CD4-positive, alpha-beta T cell (primary cell): ENCODE measurements at places on chromosomes 7 and 10.
A peak's percentile ranks its signal among the peaks of the same experiment; 100 is the strongest.

GRCh38 chr7:74362266-74362665, 73.1 kb downstream of the CLIP2 start:
- no peak for DNase-seq

GRCh38 chr10:15879663-15880062, 19.4 kb upstream of the MINDY3 start:
- no peak for DNase-seq

DNA sequence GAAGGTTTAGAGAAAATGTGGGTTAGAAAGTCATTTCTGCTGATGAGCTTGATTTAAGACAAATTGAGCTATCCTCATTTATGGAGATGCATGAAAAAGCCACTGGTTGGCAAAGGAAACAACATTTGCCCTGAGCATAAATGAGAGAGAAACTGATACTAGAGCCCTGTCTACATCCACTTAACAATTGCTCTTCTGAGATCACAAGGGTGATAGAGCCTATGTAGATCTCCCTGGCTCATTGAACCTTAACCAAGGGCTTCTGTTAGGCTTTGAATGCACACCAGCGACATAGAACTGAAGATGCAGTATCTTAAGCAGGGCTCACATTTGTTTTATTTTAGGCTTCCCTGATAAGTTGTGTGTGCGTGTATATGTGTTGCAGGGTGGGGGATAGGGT, 35.0 kb downstream of the GPR141 start:
- no peak for DNase-seq

DNA sequence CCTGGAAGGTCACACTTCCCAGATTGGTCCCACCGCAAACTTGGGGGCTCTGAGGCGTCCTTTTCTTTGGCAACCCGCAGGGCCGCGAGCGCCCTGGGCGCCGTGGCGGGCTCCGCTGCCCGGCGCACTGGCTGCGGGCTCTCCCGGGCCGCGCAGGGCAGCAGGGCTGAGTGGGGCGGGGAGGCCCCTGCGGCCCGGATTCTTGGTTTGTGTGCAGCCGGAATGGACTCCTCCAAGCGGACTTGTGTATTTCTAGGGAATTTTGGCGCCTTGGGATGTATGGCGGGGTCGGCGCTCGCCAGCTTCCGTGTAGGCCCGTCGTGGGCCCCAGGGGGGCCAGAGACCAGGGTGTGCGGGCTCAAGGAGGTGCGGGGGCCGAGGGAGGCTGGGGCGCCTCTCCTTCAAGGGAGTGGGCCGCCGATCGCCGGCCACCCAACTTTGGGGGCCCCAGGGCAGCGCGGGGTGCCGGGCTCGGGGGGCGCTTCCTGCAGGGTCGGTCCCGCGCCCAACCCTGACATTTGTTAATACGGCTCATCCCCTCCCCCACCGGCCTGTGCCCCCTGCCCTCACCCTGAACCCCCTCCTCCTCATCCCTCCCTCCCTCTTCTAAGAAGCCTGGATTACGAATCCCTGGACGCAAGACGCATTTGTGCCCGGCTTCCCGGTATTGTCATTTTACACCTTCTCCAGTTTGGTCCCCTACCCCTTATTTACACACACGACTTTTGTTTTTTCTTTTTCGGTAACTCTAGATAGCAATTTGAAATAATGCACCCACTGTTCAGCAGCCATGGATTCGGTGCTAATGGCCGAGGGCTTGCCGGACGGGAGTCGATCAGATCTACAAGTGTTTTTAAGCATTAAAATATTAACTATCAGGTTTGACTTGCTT, 2.5 kb downstream of the TCF7L2 start:
- no peak for DNase-seq

DNA sequence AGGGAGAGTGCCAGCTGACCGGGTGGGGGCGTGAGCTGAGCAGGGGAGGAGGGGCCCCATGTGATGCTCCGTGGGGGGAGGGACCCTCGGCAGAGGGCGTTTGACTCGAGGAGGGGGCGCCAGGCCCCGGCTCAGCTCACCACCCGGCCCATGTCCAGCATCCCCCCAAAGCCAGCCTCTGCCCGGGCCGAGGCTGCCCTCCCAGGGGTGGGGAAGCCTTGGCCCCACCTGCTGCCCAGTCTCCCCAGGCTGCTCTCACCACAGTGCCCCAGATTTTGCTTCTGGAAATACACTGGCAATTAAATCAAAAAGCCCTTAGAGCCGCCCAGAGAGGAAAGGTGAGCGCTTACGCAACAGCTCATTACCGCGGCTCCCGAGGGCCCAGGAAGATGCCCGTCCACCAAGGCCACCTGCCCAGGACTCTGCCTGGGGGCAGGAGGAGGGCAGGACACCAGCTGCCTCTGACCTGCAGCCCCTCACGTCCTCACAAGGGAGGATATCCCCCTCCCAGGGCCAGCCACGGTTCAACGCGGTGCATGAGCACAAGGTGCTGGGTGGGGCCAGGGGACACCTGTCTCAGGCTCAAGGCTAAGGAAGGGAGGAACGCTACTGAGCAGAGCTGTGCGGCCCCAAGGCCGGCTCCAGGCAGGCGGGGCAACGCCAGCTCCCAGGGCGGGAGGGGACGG, 70.0 kb upstream of the INPP5A start:
- DNase-seq: no peak

GRCh38 chr7:154569916-154570315, 433.0 kb downstream of the PAXIP1 start:
- no peak for DNase-seq

GRCh38 chr7:67858931-67859330, 862.3 kb downstream of the TYW1 start:
- DNase-seq: no peak

GRCh38 chr10:7763929-7764328, 23.9 kb downstream of the KIN start:
- no peak for DNase-seq

DNA sequence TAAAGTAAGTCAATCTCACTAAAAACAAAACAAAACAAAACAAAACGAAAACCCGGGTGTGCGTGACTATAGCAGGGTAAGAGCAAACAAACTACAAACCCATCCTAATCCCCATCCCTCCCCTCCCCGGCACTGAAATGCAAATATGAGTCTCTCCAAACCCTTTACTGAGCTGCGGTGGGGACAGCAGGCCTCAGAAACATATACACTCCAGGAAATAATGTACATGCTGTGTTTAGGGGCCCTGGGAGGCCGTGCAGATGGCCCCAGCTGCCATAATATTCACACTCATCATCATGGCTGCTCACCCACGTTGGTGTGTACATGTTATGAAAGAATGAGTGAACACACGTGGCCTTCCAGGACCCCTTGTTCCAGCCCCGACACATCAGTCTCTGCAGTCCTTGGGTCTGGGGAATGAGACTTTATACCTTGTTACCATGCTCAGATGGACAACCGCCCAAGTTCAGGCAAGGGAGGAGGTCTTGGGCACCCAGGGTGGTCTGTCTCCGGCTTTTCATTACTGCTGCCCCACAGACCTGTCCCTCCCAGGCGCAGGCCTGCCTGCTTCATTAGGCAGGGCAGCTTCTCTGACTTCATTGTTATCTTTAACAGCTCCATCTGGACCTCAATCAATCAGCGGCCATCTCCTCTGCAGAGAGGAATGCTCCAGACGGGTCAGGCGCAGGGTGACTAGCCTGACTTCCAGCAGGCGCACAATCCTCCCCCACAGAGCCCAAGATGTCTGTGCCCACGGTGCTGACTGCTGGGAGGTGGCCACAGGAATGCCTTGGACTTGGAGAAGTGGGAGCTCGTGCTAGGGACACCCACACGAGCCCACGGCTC, 20.6 kb downstream of the HSPA12A start:
- no peak for DNase-seq

- DNase-seq: no peak
These were observed 51.1 kb downstream of the EXOC4 start for GRCh38 chr7:133303931-133304330.

DNA sequence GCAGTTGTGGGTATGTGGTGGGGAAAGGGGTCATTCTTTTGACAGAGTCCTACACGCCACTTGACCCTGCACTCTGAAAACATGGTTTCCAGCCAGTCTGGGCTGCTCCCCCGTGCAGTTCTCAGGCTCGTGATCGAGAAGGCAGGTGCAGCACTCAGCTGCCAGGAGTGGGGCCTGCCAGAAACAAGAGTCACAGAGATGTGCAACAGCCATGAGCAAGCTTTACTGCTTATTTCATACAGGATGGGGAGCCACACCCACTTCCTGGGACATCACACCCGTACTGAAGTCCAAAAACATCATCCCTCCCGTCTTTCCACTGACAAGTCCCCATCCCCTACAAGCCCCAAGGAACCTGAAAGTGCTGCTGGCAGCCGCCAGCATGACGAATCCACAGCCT, 9.3 kb downstream of the ATG9B start:
- peak; percentile 39 for DNase-seq

- no peak for DNase-seq
These were observed 91.4 kb downstream of the TPST1 start for GRCh38 chr7:66296557-66296956.

DNA sequence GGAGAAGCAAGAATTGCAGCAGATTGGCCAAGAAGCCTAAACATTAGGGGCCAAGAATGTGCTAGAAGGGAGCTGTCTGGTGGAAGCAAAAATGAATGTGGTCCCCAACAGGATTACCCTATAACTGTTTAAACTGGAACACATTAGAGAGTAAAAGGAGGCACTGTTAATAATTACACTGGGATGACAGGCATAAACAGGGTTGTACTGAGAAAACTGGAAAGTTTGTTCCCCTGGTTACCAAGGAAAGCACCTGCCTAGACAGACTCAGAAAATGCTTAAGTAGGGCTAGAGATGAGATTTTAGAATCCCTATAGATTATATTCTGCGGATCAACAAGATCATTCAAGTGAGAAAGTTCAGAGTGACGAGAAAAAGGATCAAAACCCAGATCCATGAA, 100.8 kb downstream of the CTTNBP2 start:
- no peak for DNase-seq

DNA sequence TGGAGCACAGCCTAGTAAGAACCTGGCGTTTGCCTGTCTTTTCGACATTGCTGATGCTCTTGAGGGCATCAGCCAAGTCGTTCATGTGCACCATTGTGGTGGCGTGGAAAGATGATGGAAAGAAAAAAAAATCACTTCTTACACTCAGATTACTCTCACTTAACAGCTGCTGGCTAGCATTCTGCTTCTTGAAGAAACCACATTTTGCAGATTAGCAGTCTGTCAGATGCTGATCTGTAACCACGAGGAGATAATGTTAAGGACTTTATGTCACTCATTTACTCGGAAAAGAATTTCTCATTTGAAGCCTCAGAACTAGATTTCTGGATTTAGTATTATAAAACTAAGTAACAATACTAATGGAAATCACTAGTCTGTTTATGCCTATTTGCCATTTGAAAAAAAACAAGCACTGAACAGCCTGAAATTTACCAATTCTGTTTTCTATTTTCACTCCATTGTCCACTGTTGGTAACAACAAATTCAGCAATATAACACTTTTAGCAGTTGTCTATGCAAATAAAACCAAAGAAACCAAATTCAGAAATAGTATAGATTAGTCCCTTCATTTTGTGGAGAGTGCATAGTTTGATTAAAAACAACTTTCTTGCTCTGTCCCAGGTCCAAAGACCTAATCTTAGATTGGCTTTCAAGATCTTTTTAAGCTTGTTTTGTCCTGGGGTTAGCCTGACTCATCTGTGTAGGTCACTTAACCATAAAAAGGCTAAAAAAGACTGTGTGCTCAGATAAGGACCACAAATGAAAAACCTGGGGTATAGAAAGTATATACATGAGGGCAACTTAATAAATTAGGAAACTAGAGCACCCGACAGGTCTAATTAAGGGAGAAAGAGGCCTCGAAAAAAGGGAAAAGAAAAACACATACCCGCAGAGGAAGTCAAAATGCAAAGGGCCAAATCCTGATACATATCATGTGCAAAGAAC, 67.5 kb downstream of the NT5C2 start:
- no peak for DNase-seq

DNA sequence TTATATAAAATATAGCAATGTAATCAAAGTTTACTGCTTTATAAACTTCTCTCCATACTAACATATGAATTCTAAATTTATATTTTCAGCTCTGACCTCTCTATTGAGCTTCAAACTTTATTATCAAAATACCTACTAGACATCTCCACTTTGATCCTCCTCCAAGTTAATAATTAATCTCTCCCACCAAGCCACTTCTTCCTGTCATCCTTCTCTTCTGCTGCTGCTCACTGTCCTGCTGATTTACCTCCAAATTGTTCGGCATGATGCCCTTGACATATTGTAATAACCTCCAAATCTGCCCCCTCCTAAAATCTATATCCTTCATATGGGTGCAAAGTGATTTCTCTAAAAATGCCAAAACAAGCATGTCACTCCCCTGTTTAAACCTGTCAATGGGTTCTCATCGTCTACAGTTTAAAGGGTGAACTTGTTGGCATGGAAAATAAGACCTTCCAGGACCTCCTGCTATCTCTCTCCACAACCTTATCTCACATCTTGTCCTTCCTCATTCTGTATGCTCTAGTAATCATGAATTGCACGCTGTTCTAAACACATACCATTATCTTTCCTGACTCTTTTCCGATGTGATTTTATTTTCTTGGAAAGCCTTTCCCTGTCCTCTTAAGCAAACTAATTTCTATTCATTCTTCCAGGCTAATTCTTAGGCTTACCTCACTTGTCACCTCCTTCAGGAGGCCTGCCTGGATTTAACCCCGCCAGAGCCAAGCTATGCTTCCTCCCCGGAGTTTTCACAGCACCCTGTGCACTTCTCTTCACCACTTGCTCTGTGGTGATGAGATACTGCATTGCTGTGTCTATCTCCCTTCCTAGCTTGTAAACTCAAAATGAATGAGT, 52.1 kb upstream of the STK17A start:
- no peak for DNase-seq

GRCh38 chr7:17709127-17709526, 231.2 kb downstream of the SNX13 start:
- DNase-seq: no peak

- DNase-seq: no peak
These were observed 160.5 kb downstream of the ADAM12 start for GRCh38 chr10:126227762-126228134.

DNA sequence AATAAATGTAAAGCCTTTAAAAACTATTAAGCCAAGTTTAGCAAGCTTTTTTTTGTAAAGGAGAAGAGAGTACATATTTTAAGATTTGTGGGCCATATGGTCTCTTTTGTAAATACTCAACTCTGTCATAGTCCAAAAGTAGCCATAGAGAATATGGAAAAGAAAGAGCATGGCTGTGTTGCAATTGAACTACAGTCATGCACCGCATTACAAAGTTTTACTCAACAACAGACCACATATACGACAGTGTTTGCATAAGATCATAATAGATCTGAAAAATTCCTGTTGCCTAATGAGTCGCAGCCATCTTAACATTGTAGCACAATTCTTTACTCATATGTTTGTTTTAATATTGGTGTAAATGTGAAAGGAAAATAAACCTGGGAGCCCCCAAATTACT, 440.8 kb downstream of the HTR7 start:
- DNase-seq: no peak

GRCh38 chr10:24854256-24854655, 98.2 kb downstream of the PRTFDC1 start:
- DNase-seq: no peak

- DNase-seq: no peak
These were observed 4.5 kb downstream of the PI4K2A start for GRCh38 chr10:97644936-97645335.

- no peak for DNase-seq
These were observed 82.0 kb downstream of the FOXL3 start for GRCh38 chr7:371779-372545.

GRCh38 chr10:90849956-90850749, 7.7 kb downstream of the HTR7 start:
- no peak for DNase-seq

GRCh38 chr7:154857728-154858681, 144.9 kb downstream of the PAXIP1 start:
- no peak for DNase-seq
